ENCODE measurements at places on chromosomes 16 and 17. TPM values are rescaled to one million over a fixed set of nuclear protein-coding genes. Genes with fewer than 3 reads are reported as not detected.

The TBC1D3I gene
- total RNA-seq: 0.58 TPM

The PLXDC1 gene
- total RNA-seq: 0.75 TPM

The KCNAB3 gene
- total RNA-seq: 32.4 TPM

The KRT12 gene
- total RNA-seq: not detected

The DPEP3 gene
- not detected for total RNA-seq

The C16orf46 gene
- 0.21 TPM for total RNA-seq

The KRT15 gene
- total RNA-seq: not detected

The MEOX1 gene
- total RNA-seq: 0.82 TPM

The SALL1 gene
- 24.8 TPM for total RNA-seq

The CHP2 gene
- total RNA-seq: 0.99 TPM

The NACA2 gene
- not detected for total RNA-seq

The MPV17L gene
- 6.3 TPM for total RNA-seq

The SOX9 gene
- total RNA-seq: 37.5 TPM

The CDC6 gene
- total RNA-seq: 82.6 TPM

The CRYBA1 gene
- total RNA-seq: not detected

The AOC2 gene
- total RNA-seq: 1.4 TPM

The BRIP1 gene
- 35.3 TPM for total RNA-seq

The MAF gene
- total RNA-seq: 0.24 TPM

The GPR139 gene
- total RNA-seq: not detected

The IL34 gene
- not detected for total RNA-seq

The AIPL1 gene
- total RNA-seq: not detected

The CPHXL2 gene
- not detected for total RNA-seq

The NPIPB9 gene
- total RNA-seq: 0.92 TPM

The NHLRC4 gene
- 0.21 TPM for total RNA-seq

The SNX20 gene
- total RNA-seq: not detected

The CSH1 gene
- total RNA-seq: not detected

The ABCC11 gene
- 0.13 TPM for total RNA-seq

The OTOP2 gene
- total RNA-seq: not detected

The SLC38A8 gene
- total RNA-seq: not detected

The CACNG4 gene
- total RNA-seq: 9.7 TPM

The PALB2 gene
- 23.9 TPM for total RNA-seq

The CACNA1H gene
- 25.0 TPM for total RNA-seq

The NPIPA1 gene
- 161 TPM for total RNA-seq

The ABCC3 gene
- 1.2 TPM for total RNA-seq

The VWA3A gene
- total RNA-seq: 0.64 TPM

The KRT27 gene
- total RNA-seq: not detected

The CCL8 gene
- total RNA-seq: not detected

The FBXW10 gene
- total RNA-seq: not detected

The DYNLRB2 gene
- not detected for total RNA-seq

The MSLN gene
- total RNA-seq: not detected

The CACNG1 gene
- not detected for total RNA-seq

The DOC2B gene
- 0.39 TPM for total RNA-seq

The TMIGD1 gene
- total RNA-seq: not detected

The TMEM88 gene
- 3.0 TPM for total RNA-seq

The DYNLL2 gene
- total RNA-seq: 29.1 TPM

The FOXO3B gene
- total RNA-seq: 10.3 TPM

The KRT24 gene
- not detected for total RNA-seq

The PRSS36 gene
- total RNA-seq: 0.72 TPM

The FNDC8 gene
- total RNA-seq: not detected

The IKZF3 gene
- not detected for total RNA-seq

The MRPL58 gene
- 59.9 TPM for total RNA-seq

The RNF112 gene
- total RNA-seq: 0.09 TPM

The ATP6V0A1 gene
- 54.6 TPM for total RNA-seq

The MMD gene
- total RNA-seq: 24.9 TPM

The MPG gene
- 34.2 TPM for total RNA-seq

The PLCG2 gene
- total RNA-seq: 5.6 TPM

The KRTAP1-1 gene
- total RNA-seq: not detected

The CD300LF gene
- not detected for total RNA-seq

The CD79B gene
- total RNA-seq: 0.39 TPM

Data from A673 (cell line).